ENCODE measurements at places on chromosomes 13 and 19. TPM values are rescaled to one million over a fixed set of nuclear protein-coding genes. Genes with fewer than 3 reads are reported as not detected.

CGB2 gene
- total RNA-seq, result not detected

LYPD3 gene
- 18.9 TPM for total RNA-seq

C13orf46 gene
- not detected for total RNA-seq

CD37 gene
- not detected for total RNA-seq

SOX1 gene
- total RNA-seq, result not detected

GJB6 gene
- total RNA-seq, result 54.5 TPM

SIGLEC8 gene
- not detected for total RNA-seq

LCP1 gene
- total RNA-seq, result 0.86 TPM

SLC25A41 gene
- not detected for total RNA-seq

CFD gene
- not detected for total RNA-seq

ZNF627 gene
- total RNA-seq, result 7.4 TPM

PRR36 gene
- not detected for total RNA-seq

PGLYRP1 gene
- not detected for total RNA-seq

NTF4 gene
- 5.7 TPM for total RNA-seq

KLK2 gene
- not detected for total RNA-seq

IGFL1 gene
- 0.34 TPM for total RNA-seq

C5AR1 gene
- not detected for total RNA-seq

ALOX5AP gene
- total RNA-seq, result 1.1 TPM

EPN1 gene
- 117 TPM for total RNA-seq

MBD3L2 gene
- not detected for total RNA-seq

PDX1 gene
- not detected for total RNA-seq

GAPDHS gene
- total RNA-seq, result not detected

KIR3DL1 gene
- total RNA-seq, result not detected

CLEC17A gene
- not detected for total RNA-seq

CYP2A7 gene
- total RNA-seq, result not detected

PCCA gene
- 11.2 TPM for total RNA-seq

Data from hair follicular keratinocyte (primary cell).